Stimulated activated CD8-positive, alpha-beta memory T cell treated with anti-CD3 and anti-CD28 coated beads, Interleukin-2, amount 100 ng/mL, for 1 hour (primary cell): ENCODE measurements at places on chromosomes 1 and 21.

- peak; percentile 28 for DNase-seq
These were observed 17.0 kb downstream of the DHRS3 start for GRCh38 chr1:12600880-12601633.

DNA sequence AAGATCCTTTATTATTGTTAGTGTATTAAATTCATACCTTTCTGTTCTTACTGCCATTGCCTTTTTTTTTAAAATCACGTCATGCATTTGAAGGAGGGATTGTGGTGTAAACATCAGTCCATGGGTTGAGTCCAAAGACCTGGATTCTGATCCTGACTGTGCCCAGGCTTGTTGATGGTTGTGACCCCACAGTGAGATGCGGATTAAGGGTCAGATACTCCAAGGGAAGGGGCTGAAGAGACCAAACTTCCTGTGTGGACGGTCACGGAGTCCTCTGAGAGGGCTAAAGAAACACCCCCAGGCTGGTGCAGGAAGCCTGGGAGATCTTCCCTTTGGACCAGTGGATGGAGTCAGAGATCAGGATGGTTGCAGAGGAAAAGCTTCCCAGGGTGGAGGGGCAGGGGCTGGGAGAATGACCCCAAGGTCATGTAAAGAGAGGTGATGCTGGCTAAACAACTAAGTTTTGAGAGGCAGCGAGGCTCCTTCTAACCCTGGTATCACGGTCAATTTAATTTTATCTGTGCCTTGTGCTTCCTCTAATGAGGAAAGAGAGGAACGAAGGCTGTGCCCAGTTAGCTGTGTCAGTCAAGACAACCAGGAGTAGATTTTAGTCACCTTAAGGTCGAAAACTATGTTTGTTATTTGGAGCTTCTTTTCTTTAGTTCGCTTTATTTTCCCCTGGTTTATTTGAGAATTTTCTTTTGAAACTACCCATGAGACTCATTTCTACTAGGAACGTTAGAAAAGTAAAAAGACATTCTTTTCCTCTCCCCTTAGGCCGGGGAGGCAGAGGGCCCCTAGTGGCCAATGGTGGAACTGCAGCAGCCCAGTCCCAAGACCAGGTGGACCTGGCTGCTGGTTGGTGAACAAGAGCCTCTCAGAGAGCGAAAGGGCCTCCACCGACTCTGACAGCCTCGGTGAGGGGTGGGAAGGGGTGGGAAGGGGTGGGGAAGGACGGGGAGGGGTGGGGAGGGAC is 8.7 kb upstream of the GPR161 start:
- peak; percentile 71 for DNase-seq

- DNase-seq: no peak
These were observed 10.1 kb upstream of the SESN2 start for GRCh38 chr1:28249013-28249865.

GRCh38 chr1:19369396-19370090 is 57.4 kb downstream of the SLC66A1 start:
- no peak for DNase-seq

DNA sequence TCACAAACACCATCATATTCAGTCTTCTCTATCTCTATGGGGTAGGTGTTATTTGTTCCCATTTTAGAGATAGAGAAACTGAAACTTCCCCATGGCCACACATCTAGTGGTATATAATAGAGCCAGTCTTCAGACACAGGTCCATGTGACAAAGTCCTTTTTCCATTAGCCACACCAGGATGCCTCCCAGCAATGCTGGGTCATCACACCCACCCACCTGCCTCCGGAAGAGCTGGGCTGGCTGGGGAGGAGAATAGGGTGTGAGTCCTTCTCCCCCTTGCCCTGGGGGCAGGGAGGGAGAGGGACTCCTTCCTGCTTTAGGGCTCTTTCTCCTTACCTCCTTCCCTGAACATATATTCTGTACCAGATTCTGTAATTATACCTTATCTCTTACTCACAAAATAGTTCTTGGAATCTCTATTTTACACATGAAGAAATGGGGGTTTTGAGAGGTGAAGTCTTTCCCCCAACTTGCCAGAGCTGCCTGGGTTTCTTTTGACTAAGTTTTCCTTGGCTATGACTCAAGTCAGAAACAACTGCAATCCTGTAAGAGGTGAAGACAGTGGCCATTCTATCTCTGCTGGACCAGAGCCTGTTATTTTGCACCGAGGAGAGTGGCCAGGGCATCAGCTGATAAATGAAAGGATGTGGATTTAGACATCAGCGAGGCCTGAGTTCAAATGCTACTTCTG is 30.0 kb downstream of the SOX13 start:
- no peak for DNase-seq

GRCh38 chr1:234899041-234899729 is 229.5 kb downstream of the TOMM20 start:
- no peak for DNase-seq

DNA sequence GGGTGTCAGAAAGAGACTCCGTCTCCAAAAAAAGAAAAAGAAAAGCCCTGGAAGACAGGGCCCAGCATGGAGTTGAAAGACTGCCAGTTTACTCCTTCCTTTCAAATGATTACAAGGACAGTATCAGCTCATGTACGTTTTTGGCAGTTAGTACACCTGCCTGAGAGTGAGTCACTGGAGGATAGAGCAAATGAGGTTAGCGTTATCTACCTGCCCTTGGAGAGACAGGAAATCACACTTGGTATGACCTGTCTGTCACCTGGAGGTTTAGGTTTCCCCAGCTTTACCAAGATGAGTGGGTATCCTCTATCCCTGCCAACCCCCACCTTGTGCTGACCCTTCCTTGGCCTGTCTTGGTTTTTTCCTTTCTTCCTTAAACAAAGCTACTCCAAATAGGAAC is 96.8 kb upstream of the BMP8A start:
- no peak for DNase-seq

DNA sequence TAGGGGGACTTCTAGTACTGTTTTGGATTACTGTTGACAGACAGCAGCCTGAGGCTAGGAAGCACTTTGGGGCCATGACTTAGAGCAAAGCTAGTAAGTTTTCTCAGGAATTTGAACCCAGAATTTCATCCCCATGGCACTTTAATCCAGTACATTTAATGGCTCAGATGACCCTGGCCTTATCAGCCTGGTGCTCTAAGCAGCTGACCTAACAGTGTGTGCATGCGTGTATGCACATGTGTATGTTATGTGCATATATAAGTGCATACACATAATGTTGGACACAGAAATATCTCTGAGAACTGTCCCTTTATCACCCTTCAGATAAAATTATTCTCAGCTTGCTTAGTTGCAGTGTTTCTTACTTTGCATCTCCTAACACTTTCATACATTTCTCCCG is 115.0 kb downstream of the CLIC6 start:
- no peak for DNase-seq

DNA sequence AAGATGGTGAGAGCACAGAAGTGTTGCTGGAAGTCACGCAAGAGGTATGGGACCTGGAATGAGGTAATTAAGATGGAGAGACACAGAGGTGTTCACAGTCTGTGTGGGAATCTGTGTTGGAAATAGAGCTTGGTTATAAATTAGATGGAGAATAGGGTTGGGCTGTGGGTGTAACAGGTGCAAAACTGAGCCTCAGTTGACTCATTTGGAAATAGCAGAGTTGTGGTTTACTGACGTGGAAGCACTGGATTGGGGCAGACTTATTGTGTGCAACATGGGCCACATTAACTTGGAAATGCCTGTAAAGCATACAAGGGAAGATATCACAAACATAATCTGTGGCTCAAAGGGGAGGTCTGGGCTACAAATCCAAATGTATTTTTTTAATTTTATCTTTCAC is 13.0 kb downstream of the CAMSAP2 start:
- DNase-seq: no peak

- no peak for DNase-seq
These were observed 20.2 kb downstream of the BTG2 start for GRCh38 chr1:203325418-203326091.

- no peak for DNase-seq
These were observed 10.6 kb downstream of the NASP start for GRCh38 chr1:45594412-45594811.

- DNase-seq: no peak
These were observed 143.6 kb downstream of the TOMM20 start for GRCh38 chr1:234985007-234985370.

DNA sequence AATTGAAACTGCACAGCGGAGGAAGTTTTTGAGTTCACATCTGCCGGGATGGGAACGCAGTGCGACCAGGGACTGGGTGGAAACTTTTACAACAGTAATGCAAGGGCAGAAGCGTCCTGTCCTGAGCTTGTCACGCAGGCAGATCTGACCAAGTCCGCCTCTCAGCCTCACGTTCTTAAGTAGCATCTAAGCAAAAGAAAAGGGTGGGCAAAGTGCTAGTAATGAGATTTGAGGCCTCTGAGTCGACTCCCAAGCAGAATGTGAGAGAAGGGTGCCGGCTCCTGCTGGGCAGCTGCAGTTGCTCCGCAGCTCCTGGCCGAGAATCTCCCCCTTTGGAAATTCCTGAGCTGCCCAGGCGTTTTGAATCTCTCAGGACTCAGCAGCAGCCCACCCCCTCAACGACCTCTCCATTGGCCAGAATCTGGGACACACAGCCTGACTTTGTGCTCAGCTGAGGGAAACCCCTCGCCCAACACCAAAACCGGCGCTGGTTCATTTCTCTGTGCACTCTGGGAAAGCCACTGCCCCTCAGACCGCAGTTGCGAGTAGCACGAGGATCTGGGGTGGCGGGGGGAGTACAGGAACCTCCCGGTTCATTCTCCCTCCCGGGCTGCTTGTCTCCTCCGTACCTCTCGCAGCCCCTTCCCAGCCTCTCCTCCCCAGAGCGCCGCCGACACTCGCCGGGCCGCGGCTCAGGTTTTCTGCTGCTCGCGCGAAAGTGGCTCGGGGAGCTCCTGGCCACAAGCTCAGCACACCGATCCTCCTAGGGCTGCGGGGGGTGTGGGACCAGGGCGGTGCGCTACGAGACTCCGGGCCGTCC is 913 bp upstream of the S1PR1 start:
- no peak for DNase-seq

DNA sequence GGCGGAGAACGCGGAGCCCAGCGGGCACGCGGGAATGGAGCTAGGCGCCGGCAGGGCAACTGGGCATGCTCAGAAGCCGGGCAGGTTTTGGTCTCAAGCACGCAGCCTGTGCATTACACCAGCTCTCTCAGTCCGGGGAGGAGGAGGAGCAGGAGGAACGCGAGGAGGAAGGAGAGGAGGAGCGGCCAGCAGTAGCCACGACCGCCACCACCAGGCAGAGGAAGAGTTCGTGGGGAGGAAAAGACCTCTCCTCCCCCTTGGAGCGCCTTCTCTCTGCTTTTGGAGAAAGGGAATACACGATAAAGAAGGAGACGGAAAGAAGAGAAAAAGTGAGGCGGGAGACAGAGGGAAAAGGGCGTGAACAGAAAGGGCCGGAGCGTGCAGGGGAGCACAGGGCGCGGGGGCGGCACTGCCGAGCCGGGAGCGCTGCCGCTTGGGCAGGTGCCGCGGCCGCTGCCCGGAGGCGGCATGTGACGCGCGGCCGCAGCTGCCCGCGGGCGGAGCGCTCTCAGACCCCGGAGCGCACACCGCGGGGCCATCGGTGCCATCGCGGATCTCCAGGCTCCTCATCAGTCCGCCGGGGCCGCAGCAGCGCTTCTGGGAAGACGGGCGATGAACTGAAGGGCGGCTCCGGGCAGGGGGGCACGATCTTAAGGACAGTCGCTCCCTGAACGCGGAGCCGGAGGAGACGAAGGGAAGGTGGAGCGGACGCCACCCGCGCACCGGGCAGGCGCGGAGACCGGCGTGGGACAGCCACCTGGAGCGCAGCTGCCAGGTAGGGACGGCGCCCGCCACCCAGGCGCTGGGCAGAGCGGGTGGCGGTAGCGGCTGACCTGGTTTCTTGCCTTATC is at the start of gene CHRM3:
Gene CHRM3, plus strand, starts transcription at position 116 of the 851 bp plus-strand sequence. CDS start 520,884 bp downstream, outside the sequence.
- no peak for DNase-seq

GRCh38 chr1:165441166-165441880 is 3.6 kb downstream of the RXRG start:
- no peak for DNase-seq

DNA sequence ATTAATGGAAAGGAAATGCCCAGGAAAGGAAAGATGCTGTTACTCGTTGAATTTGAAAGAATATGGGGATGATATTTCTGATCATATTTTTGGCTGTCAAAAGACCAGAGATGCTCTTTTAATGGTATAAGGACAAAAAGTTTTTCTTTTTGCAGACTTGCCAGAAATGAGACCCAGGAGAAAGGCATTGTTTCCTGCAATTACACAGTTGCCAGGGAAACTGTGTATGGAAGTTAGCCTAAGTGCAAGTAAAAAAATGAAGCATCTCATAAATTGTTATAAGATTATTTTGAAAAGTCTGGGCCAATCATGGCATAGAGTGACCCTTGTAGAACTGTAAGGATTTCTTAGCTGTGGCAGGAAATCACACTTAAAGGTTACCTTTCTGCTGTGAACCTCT is 155.7 kb upstream of the BEND5 start:
- DNase-seq: no peak

GRCh38 chr1:53686091-53686964 is 52.6 kb downstream of the GLIS1 start:
- no peak for DNase-seq

DNA sequence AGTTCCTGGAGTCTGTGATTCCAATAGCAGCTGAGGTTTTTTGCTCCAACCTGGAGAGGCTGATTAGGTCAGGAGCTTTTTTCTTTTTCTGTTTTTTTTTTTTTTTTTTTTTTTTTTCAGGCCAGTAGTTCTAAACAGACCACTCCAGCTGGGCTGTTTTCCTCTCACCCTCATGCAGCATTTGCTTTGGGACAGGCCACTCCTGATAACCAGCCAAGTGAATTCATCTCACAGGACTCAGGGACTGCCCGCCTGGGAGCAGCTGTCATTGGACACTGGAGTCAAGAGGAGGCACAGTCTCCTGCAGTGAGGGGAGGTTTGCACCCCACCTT is 22.9 kb downstream of the PLXNA2 start:
- DNase-seq: no peak

DNA sequence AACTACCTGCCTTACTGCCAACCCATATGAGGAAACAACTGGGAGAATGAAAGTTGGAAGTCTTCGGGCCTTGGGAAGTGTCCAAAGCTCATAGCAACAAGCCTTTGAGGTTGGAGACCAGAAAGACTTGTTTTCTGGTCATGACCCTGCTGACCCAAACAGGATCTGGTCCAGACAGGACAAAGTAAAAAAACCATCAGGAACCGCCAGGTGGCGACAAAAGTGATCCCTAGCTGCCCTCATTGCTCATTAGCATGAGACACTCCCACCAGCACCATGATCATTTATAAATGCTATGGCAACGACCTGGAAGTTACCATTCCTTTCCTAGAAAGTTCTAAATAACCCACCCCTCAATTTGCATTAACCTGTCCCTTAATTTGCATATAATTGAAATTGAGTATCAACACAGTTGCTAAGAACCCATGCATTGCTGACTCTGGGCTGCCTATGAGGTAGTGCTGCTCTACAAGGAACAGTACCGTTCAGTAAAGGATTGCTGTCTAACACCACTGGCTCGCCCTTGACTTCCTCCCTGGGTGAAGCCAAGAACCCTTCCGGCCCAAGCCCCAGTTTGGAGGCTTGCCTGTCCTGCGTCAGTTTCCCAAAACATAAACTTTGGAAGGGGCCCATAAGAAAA is 89.0 kb downstream of the URB2 start:
- no peak for DNase-seq

- no peak for DNase-seq
These were observed 443.8 kb downstream of the PRDM2 start for GRCh38 chr1:14143777-14144176.
